ENCODE measurements at places on chromosomes 12 and 14. TPM values are rescaled to one million over a fixed set of nuclear protein-coding genes. Genes with fewer than 3 reads are reported as not detected.

The OSBPL8 gene
- 64.0 TPM for total RNA-seq

The GNS gene
- 177 TPM for total RNA-seq

The LRRC10 gene
- not detected for total RNA-seq

DNA sequence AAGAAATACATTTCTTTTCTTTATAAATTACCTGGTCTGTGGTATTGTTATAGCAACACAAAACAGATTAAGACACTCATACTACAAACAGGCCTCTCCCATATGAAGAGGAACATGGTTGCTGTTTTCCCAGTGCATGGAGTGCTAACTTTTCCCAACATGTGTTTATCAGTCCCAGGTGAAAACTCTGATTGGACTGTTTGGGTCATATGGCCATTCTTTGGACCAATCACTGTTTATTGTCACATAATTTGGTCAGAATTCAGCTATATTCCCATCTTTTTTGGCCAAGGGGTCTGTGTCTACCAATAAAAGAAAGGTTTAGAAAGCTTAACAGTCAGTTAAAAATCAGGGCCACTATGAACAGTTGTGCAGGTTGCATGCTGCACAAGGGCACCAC lies 35.4 kb upstream of the CCDC60 start:
- DNase-seq = no peak

DNA sequence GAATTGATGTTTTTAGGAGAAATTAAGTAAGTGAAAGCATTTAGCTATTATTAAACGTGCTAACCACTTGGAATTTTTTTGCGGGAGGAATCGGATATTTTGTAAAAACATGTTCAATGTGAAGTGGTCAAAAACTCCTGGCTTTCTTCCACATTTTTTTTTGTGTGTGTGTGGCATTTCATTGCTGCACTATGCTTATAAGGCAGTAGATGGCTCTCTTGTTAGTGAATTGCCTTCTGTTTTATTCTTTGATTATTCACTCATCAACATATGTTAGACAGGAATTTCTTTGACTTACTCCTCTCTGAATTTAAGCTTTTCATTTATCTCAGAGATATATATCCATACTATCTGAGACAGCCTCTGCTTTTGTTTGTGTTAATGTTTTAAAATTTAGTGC lies 71.3 kb downstream of the DERA start:
- peak; percentile 62 for DNase-seq

- DNase-seq = no peak
Observed at GRCh38 chr12:12689647-12690300, 6.2 kb downstream of the GPR19 start.

- peak; percentile 80 for DNase-seq
Observed at GRCh38 chr12:90333939-90334338, 621.0 kb downstream of the CCER1 start.

GRCh38 chr12:56299853-56300643 lies at the start of gene CS:
CS (minus strand) TSS chr12:56300330; CDS start chr12:56300201, 129 bp downstream.
- peak; percentile 91 for DNase-seq

Measured in renal cortical epithelial cell (primary cell).